ENCODE measurements at places on chromosomes 12 and 14.

- DNase-seq = no peak
Observed at GRCh38 chr12:119869720-119870119, 7.4 kb downstream of the CIT start.

DNA sequence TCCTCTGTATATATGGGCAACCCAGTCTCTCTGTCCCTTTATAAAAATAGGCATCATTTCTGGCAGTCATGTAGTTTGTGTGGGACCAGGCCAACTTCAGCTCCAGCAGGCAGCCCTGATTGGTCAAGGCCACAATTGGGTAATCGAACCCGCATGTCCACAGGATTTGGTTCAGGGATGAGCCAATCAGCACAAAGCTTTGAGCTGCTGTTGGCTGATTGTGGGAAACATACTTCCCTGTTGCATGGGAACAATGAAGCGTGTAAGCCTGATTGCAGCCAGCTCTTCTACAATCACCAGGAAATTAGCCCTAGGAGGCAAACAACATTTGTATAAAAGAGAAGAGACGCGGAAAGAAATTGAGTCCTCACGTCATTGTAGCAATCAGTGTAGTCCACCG lies 328.6 kb downstream of the PCNX1 start:
- no peak for DNase-seq

GRCh38 chr12:119204131-119204530 lies 25.4 kb downstream of the HSPB8 start:
- DNase-seq = no peak

DNA sequence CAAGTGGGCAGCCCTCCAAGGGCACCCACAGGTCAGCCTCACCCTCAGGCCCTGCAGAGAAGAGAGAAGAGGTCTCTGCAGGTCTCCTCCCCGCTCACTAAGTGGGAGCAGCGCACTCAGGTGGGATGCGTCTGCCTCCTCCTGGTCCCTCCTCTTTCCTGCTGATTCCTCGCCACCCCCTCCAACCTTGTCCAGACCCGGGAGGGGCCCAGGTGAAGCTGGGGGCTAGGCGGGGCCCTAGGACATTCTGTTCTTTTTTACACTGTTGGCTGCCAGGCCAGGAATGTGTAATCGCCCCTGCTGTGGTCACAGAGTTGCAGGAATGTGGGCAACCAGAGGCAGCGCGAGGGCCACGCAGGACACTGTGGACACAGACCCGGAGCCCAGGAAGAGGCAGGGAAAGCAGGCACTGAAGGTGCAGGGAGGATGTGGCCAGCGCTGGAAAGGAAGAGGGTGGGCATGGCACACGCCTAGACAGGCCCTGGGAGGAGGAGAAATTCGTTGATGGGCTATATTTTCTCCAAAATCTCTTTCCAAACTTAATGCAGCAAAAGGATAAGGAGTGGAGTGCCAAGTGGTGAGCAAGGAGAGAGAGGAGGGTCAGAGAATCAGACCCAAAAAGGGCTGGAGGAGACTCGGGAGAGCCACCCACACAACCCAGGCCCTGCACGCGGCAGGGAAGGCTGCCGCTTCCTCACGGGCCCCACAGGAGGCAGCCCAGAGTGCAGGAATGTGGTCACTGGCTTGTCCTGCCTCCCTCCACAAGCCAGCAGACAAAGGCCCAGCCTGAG lies 911 bp upstream of the SCNN1A start:
- no peak for DNase-seq

GRCh38 chr12:49659753-49660152 lies 36.4 kb downstream of the PRPF40B start:
- DNase-seq = no peak

DNA sequence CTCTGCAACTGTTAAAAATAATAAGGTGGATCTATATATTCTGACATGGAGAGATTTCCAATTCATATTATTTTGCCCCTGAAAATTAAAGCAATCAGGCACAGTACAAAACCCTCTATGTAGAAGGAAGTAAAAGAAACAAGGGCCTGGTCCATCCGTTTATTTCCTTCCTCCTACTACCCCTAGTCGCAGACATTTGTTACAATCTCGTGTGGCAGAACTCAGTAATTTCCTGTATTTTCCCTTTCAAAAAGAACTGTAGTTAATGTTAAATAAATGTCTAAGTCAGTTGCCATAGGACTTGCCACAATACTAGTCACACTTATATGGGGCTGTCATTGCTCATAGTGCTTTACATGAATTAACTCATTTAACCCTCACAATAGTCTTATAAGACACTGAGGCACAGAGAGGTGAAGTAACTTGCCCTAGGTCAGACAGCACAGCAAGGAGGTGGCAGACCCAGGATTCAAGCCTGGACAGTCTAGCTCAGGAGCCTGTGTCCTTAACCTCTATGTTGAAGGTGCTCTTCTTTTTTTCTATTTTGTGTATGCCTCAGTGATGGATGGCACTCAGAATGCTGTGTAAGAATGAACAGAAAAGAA lies 24.2 kb downstream of the NINJ2 start:
- no peak for DNase-seq

DNA sequence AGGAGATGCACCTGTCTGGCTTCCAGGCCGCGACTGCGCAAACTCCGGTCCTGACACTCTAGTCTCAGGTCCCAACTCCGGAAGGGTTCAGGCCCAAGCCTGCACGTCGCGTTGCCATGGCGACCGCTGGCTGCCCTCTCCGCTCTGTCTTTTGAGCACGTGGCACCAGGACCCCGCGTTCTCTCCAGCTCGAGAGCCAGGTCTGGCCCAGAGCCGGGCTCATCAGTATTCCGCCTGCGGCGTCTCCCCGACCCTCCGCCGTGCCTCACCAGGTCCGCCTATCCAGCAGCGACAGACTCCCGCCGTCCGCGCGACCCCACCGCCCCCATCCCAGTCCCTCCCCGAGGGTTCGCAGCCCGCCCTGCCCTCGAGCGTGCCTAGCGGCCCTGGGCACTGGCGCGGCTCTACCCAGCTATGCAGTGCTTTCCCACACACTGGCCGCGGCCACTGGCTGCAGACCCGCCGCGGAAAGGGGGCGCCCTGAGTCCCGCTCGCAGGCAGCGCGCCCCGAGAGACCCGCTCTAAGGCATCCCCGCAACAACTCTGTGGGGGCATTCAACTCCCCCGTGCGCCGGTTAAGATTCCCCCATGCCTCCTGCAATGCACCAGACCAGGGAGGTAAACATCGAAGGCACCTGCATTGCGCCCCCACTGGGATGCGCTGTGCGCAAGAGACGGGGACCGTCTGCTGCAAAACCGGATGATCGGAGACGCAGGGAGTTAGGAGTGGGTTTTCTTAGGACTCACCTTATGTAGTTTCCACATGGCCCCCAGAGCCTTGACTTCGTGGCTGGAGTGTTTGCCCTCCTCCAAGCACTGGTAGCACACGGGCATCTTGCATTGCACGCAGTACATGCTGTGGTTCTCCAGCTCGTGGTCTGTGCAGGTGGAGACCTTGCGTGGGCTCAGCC lies 1.3 kb downstream of the TRIM9 start:
- peak; percentile 6 for DNase-seq

DNA sequence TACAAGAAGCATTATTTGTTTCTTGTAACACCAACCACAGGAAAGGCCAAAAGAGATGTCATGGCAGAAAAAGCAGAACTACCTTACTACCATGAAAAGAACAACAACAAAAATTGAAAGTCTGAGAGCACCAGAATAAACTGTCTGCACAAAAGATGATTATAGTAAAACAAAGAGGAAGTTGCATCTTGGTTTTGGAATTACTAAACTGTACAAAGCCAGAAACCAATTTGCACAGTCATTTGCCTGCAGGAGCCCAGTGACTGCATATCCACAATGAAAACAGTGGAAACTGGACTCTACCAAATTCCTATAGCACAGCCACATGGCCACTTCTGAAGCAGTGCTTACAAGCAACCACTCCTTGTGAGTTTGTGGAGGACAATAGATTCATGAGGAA lies 276.2 kb downstream of the SSPN start:
- DNase-seq = no peak

Measured in stimulated activated CD8-positive, alpha-beta memory T cell treated with anti-CD3 and anti-CD28 coated beads, Interleukin-15, amount 100 ng/mL, for 24 hours (primary cell).